ENCODE measurements at places on chromosomes 5 and 9. TPM values are rescaled to one million over a fixed set of nuclear protein-coding genes. Genes with fewer than 3 reads are reported as not detected.

The MEIKIN gene
- total RNA-seq, result 0.42 TPM

The CNTNAP3 gene
- total RNA-seq, result 4.4 TPM

The LMX1B gene
- not detected for total RNA-seq

The TSSK1B gene
- total RNA-seq, result not detected

The SPATA31C1 gene
- not detected for total RNA-seq

The MZB1 gene
- 1.8 TPM for total RNA-seq

The PCDHB8 gene
- total RNA-seq, result 0.08 TPM

The NKD2 gene
- total RNA-seq, result 1.3 TPM

The IL13 gene
- not detected for total RNA-seq

The CYSRT1 gene
- total RNA-seq, result 0.14 TPM

The GABRA6 gene
- not detected for total RNA-seq

Data from liver (tissue), 10 donors.